ENCODE measurements at places on chromosomes 12 and 14.

- DNase-seq: no peak
Measured at GRCh38 chr12:59615392-59616165, 19.8 kb downstream of the SLC16A7 start.

GRCh38 chr12:123516216-123516780 lies 17.2 kb downstream of the RILPL1 start:
- DNase-seq: no peak

DNA sequence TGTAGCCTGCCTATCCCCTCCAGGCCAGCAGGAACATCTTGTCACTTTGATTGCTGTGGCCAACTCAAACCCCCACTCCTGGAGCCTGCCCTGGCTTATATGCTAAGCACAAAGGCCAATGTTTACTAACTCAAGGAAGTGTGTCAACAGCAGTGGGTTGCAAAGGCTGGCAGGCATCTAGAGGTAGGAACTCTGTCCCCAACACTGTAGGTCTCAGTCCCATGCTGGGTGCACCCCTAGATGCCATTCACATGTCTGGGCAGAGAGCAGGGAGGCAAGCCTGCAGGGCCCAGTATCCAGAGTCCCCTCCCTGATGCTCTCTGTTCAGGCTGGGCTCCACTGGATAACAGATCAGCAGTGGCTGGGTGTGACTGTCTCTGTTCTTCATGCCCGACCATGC lies 1.6 kb upstream of the HPD start:
- no peak for DNase-seq

DNA sequence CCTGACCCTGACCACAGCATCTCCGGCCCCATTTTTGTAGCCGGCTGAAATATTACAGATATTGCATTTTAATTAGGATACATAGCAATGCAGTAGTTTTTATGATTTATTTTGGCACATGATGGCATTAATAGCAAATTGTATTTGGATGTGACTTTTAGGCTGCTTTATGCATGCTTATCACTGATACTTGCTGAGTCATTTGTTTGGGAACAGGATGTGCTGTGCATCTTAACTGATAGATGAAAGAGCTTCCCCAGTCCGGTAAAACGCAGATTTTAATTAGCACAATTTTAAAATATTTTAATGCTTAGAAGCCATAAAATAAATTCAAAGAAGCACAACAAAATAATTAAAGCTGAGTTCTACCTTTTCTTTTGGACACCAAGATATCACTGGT lies 90.7 kb downstream of the OTOGL start:
- DNase-seq: no peak

DNA sequence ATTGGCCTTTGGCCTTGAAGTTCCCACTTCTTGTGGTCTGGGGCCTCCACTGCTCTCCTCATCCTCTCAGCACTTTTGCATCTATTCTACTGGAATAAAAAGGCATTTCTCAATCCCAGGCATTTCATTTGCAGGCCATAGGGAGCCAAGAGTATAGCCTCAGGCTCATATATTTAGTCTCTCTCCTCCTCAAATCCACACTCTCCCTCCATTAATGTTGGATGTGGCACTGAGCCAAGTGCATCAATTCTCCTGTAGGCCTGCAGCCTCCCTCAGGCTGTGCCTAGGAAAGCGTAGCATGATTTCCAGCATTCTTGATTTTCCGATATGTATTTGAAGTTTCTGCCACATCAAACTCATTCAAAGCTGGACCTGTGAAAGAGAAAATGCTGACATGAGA lies 211.5 kb upstream of the CPNE8 start:
- DNase-seq: no peak

- no peak for DNase-seq
Measured at GRCh38 chr14:39426605-39427004, 5.6 kb downstream of the FBXO33 start.

DNA sequence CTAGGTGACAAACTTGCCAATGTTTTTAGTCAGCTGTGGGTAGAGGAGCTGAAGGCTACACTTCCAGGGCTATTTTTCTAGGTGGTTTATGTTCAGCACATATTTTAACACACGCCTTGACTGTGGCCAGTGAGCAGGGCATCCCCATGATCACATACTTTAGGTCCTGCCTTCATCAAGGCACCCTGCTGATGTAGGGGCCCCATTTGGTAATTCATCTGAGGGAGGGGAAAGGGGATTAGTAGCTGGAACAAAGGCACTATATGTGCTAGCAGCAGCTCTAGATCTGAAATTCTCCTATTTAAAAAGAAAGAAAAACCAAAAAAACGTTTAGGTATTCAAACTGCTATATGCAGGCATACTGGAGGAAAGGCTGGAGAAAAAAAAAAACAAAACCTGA lies 14.5 kb downstream of the EGLN3 start:
- DNase-seq: no peak

DNA sequence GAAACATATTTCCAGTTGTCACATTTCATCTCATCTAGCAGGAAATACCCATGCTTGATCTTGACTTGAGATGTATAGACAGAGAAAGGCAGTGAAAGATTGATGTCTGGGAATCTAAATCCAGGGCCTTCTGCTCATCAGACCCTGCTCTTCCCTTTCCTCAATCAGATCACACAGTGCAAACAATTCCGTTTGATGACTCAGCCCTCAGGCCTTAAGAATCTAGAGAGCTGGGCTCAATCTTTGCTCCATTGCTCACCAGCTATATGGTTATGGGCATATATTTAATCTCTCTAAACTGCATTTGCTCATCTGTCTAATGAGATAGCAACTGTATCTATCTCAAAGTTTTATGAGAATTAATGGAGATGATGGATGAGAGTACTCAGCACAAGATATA lies 201.8 kb upstream of the CCDC196 start:
- no peak for DNase-seq

DNA sequence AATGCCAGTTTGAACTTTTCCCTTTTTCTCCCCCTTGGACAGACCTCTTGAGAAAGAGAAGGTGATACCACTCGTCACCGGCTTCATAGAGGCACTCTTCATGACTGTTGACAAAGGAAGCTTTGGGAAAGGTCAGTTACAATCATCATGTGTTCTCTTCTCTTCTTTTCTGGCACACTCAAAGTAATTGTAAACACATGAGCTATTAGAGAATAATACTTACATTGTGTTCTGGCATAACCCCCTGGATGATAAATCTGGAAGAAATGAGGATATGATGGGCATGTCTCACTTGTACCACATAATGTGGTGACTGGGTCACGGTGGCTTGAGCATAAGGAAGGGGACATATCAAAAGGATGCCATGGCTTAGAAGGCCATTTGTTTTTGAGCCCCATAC lies 20.0 kb downstream of the UTP20 start:
- no peak for DNase-seq

DNA sequence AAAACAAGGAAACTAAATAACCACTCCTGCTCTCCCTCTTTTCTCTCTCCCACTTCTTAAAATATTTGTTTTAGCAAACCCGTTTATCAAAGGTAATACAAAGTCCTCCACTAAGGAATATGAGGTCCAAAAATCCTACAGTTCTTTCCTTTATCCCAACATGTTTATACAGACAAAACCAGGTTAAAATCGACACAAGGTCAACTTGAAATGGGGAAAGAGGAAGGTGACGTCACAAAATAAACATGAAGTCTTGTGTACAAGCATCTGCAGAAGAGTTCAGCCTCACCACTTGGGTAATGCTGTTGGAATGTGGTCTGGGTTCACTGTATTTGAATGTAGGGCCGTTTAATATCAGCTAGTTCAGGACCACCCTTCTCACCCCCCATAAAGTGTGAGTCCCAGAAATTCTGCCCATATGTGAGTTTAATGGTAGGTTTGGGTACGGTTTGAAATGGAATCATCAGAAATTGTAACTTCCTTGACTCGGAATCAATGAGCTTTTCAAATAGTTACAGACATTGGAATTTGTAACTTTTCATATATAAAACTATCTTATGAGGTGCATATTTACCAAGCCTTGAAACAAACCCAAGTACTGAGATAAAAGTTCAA lies 120.0 kb upstream of the SLC38A2 start:
- no peak for DNase-seq

DNA sequence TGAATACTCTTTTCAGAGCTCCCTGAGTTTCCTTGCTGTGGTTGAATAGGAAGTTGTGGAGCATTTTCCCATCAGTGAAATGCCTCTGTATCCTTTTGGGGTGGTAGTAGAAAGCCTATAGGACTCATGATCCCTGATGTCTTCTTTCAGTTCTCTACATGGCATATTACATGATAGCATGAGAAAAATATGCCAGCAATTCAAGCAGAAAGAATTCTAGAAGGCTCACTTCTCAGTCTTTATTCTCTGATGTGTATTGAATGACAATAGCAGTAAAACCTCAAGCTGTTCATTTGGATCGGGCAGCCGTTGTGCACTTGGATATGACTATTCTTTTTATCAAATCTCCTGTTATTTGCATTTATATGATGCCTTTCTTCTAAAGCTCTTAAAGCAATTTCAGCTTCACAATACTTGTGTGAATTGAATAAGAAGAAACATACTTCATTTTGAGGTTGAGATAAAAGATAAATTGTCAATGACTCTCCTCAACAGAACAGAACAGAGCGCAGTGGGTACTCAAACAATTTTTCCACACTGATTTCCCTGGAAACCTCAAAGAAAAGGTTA lies 251.5 kb upstream of the FBXO33 start:
- no peak for DNase-seq

DNA sequence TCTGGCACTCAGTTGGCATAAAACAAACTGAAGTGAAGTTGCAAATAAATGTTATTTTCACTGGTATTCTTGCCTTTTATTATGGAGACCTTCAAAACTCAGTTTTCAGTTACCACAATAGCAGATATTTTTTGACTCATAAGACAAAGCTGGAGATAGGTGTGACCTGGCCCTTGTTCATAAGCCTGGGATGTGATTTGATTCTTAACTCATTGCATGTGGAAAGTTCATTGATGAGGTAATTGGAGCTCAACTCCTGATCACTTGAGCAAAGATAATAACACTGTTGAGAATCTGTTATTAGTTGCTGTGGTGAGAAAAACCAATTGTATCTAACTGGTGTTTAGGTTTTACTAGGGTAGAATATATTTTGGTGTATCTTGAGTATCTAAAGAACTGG lies 105.1 kb downstream of the AEBP2 start:
- no peak for DNase-seq

- no peak for DNase-seq
Measured at GRCh38 chr12:117089463-117089862, 9.8 kb downstream of the TESC start.

- DNase-seq: no peak
Measured at GRCh38 chr14:38158468-38158867, 49.2 kb upstream of the SSTR1 start.
